Activated CD4-positive, alpha-beta T cell treated with anti-CD3 and anti-CD28 coated beads, Interleukin-2, amount 10 ng/mL, durations not matched to agents 24 days and 14 days (primary cell): ENCODE measurements at places on chromosomes 16 and 17. TPM values are rescaled to one million over a fixed set of nuclear protein-coding genes. Genes with fewer than 3 reads are reported as not detected.

- no peak for DNase-seq
These were observed 3.4 kb downstream of the HS3ST3B1 start for GRCh38 chr17:14304222-14304772.

The SLFN14 gene
- total RNA-seq, result 0.07 TPM in 1 of 2 replicates, not detected in the other

DNA sequence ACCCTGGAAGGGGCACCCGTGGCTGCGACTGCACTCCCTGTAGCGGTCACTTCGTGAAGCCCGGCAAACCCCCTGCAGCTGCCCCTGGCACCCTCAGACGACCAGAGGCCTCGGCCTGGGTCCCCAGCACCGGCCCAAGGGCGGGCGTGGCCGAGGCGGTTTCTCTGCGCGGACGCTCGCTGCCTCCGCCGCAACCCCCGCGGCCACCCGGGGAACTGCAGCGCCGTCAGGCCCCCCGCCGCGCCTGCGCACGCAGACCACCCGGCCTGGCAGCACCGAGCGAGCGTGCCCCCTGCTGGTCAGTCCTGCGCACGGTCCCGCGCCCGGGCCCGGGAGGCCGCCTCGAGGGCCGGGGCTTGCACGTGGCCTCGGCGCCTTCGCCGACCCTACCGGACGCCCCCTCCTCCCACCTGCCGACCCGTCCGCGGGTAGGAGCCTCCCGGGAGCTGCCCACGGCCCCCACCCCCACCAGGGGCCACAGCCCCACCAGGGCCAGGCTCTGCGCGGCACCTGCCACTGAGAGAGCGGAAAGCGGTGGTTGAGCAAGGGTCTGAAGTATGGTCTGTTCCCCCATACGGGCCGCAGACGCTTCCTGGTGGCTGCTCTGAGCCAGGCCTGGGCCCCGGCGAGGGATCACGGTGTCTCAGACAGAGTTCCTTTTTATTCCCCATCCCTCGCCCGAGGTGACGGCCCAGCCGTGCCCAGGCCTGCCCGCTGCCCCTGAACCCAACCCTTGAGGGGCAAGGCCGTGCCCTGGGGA is 11.5 kb upstream of the HS3ST6 start:
- peak; percentile 99 for DNase-seq

DNA sequence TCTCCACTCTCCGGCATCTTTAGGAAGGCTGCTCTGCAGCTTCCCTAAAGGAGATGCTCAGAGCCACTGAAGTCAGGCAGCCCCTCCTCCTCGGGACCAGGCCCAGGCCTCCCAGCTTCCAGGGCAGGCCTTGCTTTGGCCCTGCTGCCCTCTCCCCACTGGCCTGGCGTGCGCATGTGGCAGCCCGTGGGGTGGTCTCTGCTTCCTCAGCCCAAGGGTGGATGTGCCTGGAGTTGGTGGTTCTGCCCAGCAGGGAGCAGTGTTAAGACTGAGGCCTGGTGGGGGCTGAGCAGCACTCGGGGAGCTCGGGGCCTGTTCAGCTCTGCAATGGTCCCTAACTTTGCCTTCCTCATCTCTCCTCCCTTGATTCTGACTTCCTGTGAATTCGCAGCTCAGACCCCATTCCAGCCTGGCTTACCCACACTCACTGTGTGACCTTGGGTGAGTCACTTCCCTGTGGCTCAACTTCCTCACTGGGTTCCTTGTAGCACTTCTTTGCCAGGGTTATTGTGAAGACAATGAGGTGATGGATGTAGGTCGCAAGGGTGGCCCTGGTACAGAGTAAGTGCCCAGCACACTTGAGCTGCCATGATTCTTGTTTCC is 63.2 kb downstream of the NKD1 start:
- DNase-seq, result no peak

DNA sequence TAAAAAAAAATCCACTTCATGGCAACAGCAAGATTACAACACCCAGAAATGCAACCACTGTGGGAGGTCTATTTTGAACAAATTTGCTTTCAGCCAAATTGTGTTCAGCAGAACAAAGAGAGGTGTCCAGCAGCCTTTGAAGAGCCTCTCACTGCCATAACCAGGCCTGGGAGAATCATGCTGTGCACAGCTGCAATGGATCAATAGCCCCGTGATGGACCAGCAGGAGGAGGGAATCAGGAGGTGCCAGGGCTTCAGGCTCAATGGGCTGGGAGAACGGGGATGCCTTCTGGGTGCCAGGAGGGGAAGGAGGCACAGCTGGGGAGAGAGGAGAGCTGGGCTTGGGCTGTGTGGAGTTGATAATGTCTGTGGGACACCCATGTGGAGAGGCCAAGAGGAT is 366.2 kb upstream of the EEF2KMT start:
- no peak for DNase-seq

- no peak for DNase-seq
These were observed 206.8 kb downstream of the PHKB start for GRCh38 chr16:47667956-47668355.

- no peak for DNase-seq
These were observed 13.3 kb upstream of the MARCHF10 start for GRCh38 chr17:62821189-62822079.

The MT1G gene
- 24.5 and 32.2 TPM in 2 replicates for total RNA-seq

GRCh38 chr16:89314357-89314756 is 96.9 kb downstream of the ZNF778 start:
- peak; percentile 82 for DNase-seq

The SPATA32 gene
- 0.28 and 0.40 TPM in 2 replicates for total RNA-seq

The TAC4 gene
- total RNA-seq, result not detected in 2 replicates
